ENCODE measurements at places on chromosomes 3 and 15.
A peak's percentile ranks its signal among the peaks of the same experiment; 100 is the strongest.

DNA sequence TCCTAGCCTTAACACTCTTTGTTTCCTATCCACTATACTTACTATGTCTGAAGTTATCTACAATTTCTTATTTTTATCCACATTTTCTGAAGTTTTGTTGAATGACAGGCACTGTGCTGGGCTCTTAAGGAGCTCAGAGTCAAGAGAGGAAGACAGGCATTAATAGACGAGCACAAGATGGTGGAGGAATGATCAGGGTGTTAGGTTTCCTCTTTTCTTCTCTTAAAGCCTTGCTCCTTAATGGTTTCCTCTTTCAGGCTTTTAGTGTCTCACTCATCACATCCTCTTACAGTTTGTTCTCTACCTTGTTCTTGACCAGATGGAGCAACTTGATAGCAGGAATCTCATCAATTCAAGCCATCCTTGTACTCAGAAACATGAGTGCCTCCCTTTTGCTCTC, 52.9 kb upstream of the BCL6 start:
- no peak for DNase-seq

DNA sequence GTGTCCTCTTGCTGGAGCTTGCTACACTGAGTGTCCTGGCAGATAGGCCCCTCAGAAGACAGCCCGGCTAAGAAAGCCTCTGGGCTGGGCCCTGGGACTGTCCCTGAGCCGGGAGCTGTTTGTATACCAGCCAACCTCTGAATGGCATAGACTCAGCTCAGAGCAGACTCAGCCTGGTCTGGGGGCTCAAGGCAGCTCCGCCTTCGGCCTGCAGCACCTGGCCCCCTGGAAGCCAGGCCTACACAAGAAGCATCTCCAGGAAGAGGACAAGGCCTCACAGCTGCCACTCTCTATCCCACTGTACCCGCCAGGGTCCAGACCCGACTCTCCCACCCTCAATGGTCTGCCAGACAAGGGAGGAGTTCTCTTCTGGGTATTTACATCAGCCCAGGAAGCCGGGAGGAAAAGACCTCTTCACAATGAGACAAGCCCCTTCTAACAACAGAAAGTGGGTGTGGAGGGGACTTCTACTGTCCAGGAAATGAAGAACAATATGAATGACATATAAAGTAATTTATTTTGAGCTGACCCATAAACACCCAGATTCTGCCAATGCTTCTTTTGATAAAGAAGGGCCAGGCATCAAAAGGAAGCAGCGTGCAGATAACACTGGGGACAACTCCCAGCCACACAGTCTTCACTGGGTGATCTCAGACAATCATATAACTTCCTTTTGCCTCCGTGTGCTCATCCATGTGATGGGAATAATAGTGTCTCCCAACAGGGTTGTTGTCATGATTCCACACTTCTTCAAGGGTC, 110.2 kb downstream of the TPRA1 start:
- no peak for DNase-seq

- DNase-seq: no peak
These were observed 32.5 kb downstream of the PLXNA1 start for GRCh38 chr3:127015282-127016042.

DNA sequence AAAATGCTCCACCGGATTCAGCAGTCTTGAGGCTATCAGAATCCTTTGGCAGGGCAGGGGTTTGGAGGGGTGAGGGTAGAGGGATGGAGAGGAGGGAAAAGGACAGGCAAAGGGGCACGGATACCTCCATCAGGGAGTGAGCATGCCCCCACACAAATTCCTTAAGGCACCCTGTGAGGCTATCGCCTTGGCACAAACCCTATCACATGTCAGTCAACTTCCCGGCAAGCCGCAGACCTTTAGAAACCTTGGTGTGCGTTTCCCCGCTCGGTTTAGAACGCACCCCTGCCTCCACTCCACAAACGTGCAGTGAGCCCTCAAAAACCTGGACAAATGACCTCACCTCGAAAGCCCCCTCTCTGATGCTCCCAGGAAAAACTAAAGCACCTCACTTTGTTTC, 422 bp upstream of the SETMAR start:
- no peak for DNase-seq

GRCh38 chr15:56886363-56886931, 32.0 kb upstream of the TCF12 start:
- DNase-seq: no peak

- no peak for DNase-seq
These were observed 442.3 kb upstream of the TPRG1 start for GRCh38 chr3:188729422-188729821.

- DNase-seq: no peak
These were observed 15.3 kb downstream of the HESX1 start for GRCh38 chr3:57184526-57184925.

DNA sequence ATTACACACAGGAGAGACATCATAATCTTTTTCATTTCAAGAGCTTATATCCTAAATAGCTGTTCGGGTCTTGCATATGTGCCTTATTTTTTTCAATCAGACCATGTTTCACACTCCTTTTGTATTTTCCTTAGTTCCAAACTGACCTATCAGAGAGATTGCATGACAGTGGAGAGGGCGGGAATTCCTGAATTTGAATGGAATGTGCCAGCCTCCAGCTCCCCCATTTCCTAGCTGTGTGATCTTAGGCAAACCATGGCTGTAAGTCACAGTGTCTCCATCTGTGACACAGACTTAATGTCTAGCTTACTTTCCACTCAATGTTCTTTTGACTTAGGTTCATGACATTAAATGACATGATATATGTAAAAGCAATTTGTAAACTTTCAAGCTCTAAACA, 62.0 kb upstream of the CSTA start:
- DNase-seq: no peak

GRCh38 chr3:50584391-50584790, 15.1 kb downstream of the HEMK1 start:
- no peak for DNase-seq

- DNase-seq: no peak
These were observed 42.7 kb upstream of the PRICKLE2 start for GRCh38 chr3:64267721-64268604.

- no peak for DNase-seq
These were observed 16.9 kb downstream of the TGFBR2 start for GRCh38 chr3:30623351-30623750.

- DNase-seq: no peak
These were observed 494.3 kb downstream of the SQOR start for GRCh38 chr15:46129145-46129544.

- DNase-seq: no peak
These were observed 22.8 kb downstream of the KAT2B start for GRCh38 chr3:20062996-20063395.

DNA sequence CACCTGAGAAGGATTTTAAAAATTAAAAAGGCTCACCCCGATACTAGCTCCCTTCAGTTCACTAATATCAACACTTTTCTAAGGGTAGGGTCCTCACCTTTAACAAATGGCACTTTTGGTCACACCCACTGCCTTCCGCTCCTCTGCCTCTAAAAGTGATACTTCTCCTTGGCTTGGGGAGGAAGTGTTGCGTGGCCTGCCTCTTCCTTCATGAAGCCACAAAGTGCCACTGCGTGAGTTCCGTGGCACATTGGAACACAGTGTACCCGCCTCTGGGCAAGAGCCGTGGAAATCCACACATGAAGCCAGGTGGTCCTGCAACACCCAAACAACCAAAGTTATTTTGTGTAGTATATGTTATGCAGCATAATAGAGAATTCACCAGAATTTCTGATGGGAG, 3.9 kb downstream of the B4GALT4 start:
- no peak for DNase-seq

- DNase-seq: no peak
These were observed 201.4 kb downstream of the MBNL1 start for GRCh38 chr3:152470095-152470494.

DNA sequence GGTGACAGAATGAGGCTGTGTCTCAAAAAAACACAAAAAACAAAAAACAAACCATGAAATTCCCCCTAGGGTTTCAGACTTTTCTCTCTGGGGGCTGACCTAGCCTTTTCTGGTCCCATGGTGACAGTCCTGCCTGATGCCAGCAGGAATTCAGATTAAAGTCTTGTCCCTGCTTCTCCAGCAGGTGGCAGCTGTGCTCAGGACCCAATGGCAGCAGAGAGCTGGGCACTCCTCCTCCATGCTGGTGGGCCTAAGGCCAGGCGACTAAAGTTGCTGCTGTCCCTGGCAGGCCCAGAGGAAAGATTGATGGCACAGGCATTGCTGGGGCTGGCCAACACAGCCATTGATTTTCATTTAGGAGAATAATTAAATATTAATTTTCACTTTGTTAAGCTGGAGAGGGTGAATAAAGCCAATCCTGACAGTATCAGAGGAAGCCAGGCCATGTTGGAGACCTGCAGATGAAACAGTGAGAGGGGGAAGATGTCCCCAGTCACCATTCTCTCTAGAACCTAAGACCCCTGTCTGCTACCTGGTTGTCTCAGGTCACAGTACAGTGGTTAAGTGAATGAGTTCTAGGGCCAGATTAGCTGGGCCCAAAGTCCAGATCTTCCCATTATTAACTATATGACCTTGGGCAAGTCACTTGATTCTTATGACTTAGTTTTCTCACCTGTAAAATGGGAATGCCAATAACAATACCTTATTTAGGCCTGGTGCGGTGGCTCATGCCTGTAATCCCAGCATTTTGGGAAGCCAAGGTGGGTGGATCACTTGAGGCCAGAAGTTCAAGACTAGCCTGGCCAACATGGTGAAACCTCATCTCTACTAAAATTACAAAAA, 7.1 kb downstream of the CELF6 start:
- peak; percentile 71 for DNase-seq

DNA sequence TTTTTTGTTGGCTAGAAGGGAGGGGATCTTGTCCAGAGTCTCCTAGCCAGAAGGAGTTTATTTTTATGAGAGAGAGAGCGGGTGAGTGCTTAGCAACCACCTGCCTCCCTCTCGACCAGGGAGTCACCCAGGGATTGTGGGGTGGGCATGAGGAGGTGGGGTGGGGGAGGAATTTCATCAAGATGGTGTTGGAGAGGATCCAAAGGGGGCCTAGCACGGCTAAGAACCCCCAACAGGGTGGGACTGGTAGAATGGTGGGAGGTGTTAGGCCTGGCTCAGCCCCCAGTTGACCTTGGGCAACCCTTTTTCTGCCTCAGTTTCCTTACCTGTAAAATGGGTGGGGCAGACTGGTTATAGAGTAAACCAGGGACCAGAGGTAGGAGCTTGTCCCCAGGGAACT, 1.8 kb downstream of the SLC6A6 start:
- DNase-seq: no peak

GRCh38 chr3:58214484-58215316, 3.9 kb upstream of the DNASE1L3 start:
- DNase-seq: peak; percentile 44

DNA sequence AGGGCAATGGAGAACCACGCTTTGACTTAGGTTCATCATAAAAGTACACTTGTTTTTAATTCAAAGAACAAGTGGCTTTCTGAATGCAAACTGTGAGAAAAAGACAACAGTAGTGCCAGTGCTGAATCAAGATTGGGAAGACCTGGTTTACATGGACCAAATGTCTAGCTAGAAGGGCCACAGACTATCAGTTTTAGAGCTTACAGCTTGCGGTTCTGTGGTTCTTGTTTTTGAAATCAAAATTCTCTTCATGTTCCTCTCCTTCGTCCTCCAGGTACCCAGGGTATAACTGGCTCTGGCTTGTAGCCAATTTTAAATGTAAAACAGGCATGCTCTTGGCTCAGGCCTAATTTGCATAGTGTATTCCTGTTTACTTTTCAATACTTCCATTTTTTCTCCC, 124.6 kb downstream of the TGFBR2 start:
- no peak for DNase-seq

DNA sequence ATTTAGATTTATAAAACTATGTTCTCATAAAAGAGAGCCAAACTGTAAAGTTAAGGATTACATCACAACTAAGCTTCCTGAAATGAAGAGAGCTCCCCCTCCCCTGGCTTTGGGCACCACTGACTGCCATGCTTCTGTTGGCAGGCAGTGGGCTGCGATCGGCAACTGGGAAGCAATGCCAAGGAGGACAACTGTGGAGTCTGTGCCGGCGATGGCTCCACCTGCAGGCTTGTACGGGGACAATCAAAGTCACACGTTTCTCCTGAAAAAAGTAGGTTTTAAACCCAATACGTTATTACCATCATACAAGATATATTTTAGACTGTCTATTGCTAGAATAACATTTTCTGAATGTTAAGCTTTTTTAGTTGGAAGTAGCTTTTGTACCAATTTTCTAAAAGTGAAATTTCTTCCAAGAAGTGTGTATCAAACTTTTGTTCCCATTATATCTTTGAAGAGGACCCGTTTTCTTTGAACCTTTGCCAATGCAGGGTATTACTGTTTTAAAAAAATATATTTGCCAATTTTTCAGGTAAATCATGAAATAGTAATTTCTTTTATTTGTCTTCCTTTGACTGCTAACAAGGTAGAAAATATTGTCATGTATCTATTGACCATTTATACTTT, 184.1 kb downstream of the ADAMTSL3 start:
- DNase-seq: no peak

GRCh38 chr3:43638594-43639447, 17.0 kb upstream of the ANO10 start:
- peak; percentile 16 for DNase-seq

GRCh38 chr15:43370310-43370974, 401 bp downstream of the ZSCAN29 start:
- DNase-seq: no peak

DNA sequence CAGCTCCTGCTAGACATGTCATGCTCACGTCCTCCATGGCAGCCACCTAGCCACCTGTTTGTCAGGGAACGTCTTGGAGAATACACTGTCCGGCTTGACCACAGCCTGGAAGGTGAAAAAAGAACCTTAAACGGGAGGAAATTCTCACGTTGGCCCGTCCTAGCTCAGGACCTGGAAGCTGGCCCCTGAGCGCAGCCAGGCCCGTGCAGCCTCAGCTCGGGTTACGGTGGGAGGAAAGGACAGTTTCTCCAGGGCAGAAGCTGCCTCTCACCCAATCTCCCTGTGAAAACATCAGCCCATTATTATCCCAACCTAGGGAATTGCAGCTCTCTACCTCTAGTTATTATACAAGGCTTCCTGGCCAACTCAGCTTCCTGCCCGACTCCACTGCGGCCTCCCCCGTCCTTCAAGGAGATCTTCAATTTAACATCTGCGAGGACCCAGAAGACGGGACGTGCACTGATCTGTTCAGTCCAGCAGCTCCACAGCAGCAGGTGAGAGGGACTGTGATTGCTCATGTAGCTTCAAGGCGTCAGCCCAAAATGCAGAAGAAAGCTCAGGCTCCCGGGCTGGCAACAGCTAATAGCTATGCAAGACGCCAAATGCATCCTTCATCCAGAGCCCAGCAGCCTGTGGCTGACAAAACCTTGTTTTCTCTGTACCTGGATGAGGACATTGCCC, 84.7 kb downstream of the ADAMTS17 start:
- DNase-seq: no peak

GRCh38 chr15:44328135-44328534, 39.6 kb downstream of the GOLM2 start:
- no peak for DNase-seq

DNA sequence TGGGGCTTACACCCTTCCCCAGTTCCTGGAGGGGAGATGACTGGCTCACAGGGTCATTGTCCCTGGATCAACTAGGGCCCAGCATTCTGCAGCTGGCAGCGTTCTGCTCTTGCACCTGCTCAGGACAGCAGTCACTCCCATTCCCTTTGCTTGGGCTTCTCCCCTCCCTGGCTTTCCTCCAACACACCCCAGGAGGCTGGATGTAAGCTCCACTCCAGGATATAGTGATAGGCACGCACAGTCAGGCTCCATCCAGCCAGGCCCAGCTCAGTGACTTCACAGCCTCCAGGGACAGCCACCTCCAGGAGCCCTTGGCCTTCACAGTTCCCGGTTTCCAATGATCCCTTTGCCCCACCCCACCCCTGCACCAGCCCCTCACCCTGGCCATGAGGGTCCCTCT, 1.9 kb downstream of the SPTBN5 start:
- DNase-seq: no peak

Data from AML-193 (cell line).